ENCODE measurements at places on chromosomes 6 and 20.

DNA sequence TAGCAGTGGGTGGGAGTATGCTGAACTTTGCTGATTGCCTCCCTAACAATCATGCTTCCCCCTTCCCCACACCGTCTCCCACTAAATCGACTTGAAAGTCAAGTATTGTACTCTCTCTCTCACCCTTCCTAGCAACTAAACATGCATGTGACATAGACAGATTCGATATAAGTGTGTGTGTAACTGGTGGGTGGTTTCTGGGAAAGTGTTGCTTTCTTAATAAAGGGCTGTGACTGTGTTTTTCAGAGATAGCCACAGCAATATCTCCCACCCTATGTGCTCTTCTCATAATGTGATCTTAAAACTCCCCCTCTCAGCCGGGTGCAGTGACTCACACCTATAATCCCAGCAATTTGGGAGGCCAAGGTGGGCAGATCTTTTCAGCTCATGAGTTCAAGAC is 49.3 kb upstream of the E2F3 start:
- DNase-seq: no peak

DNA sequence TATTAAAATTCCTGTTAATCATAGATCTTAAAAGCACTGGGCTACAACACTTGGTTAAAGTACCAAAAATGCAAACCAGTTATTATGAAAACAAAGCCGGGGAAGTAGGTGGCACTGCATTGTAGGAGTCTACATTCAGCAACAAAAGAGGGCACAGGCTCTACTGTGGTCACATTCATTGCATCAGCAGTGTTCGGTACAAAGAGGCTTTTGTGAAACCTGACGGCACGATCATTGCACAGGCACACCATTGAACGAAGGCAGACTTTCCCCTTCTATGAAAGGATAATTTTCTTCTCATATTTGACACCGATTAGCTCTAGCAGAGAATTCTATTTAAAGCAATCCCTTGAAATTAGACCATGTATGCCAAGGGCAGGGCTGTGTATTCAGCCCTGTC is 44.6 kb upstream of the AGPAT4 start:
- peak; percentile 47 for DNase-seq

- no peak for DNase-seq
Observed at GRCh38 chr6:40705354-40705753, 118.2 kb upstream of the LRFN2 start.

DNA sequence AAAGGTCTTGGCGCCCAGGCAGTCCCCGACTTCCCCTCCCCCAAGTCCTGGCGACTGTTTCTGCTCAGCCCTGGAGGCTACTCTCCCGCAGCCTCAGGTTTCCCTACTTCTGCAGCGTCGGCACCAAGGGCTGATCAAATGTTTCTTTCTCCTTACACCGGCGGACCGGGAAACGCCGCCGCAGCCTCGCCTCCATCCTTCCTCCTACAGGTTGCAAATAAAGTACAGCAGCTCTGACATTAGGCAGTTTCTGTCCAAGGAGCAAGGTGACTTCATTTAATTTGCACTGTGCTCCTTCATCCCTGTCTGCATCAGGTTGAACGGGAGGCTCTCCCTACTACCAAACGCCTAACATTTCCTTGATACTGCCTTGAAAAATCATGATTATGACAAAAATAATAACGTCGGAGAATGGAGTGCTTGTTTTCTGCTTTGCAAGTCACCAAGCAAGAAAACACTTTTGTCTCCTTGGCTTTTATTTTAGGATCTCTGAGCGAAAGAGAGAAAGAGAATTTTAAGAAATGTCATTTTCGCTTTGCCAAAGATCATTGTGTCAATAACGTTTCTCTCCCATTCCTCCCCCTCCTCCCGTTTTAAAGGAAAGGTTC is 1.0 kb downstream of the CLIC5 start:
- DNase-seq: no peak

- DNase-seq: peak; percentile 19
Observed at GRCh38 chr20:52313341-52313963, 121.9 kb upstream of the ZFP64 start.

DNA sequence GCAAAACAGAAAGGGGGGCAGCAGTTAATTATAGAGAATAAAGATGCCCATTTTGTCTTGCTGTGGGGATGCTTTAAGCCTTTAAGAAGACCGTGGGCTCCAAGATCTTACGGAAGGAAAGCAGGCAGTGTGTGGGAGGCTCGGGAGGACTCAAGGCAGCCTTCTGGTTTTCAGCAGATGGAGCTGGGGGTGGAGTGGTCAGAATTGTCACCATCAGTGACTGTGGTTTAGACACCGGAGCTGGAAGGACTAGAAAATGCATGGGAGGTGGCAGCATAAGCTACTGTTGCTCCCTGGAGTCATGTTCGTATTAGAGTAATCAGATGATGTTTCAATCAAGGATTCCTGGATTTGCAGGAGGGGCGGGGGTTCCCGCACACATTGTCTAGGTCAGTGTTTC is 3.7 kb downstream of the PHACTR1 start:
- DNase-seq: no peak

- no peak for DNase-seq
Observed at GRCh38 chr6:159754959-159755914, 6.6 kb upstream of the ACAT2 start.

- no peak for DNase-seq
Observed at GRCh38 chr20:4304601-4305000, 289.2 kb upstream of the RNF24 start.

DNA sequence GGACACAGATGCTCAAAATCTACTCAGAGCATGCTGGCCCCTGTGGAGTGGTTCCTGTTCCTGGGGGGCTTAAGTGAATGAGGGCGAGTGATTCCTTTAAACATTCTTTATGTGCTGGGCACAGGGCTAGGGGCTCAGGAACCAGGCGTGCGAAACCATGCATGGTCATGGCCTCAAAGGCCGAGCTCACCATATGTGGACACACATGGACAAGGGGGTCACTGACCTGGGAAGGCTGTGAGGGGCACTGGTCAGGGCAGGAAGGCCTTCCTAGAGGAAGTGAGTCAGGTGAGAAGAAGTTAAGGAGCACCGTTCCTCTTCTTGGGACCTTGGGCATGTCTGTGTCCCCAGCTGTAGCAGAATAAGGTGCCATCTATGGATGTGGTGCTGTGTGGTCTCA is 74.6 kb upstream of the BHLHE23 start:
- no peak for DNase-seq

- no peak for DNase-seq
Observed at GRCh38 chr6:87543696-87544473, 45.9 kb downstream of the RARS2 start.

- no peak for DNase-seq
Observed at GRCh38 chr20:24382743-24383142, 86.7 kb upstream of the SYNDIG1 start.

DNA sequence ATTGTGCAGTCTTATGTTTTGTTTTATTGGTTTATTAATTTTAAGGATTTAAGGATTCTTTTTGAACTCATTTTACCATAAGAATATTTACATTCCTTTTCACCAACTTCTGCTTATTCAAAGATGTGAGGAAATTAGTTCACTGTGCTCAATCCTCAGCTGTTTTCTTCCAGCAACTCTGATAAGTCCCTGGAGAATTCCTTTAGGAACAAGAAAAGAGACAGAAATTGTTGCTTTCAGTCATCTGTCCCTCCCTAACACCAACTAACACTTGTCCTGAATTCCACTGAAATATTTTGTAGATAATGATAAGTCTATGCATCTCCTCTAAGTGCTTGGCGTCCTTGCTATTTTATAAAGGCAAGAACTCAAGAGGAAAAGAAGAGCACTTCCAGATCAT is 334.8 kb upstream of the MARCKS start:
- no peak for DNase-seq

DNA sequence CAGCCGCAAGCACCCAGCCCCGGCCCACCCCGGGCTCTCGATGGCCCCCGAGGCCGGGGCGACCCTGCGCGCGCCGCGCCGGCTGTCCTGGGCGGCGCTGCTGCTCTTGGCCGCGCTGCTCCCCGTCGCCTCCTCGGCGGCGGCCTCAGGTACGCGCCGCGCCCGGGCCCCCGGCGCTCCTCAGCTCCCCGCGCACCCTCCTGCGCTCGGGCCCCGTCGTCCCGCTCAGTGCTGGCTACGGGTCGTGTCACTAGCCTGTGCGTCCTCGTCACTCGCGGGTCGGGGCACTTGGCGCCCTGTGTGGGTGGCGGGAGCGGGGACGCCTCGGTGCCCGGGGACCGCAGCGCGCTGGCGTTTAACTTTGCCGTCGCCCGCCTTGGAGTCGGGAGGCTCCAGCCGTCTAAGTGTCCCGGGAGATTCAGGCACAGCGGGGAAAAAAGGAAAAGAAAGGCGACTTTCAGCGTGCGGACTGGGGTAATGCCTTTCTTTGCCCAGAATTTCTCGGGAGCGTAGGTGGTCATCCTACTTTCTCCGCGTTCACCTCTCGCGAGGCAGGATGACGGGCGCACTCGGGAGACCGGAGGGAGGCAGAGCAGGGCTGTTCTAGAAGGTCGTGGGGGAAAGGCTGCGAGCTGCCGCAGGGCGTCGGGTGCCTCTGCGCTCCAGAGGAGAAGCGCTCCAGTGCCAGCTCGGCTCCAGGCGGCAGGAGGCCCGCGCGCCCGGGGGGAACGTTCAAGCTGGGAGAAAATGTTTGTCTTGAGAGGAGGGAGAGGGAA is 545 bp downstream of the FNDC1 start:
- DNase-seq: no peak

DNA sequence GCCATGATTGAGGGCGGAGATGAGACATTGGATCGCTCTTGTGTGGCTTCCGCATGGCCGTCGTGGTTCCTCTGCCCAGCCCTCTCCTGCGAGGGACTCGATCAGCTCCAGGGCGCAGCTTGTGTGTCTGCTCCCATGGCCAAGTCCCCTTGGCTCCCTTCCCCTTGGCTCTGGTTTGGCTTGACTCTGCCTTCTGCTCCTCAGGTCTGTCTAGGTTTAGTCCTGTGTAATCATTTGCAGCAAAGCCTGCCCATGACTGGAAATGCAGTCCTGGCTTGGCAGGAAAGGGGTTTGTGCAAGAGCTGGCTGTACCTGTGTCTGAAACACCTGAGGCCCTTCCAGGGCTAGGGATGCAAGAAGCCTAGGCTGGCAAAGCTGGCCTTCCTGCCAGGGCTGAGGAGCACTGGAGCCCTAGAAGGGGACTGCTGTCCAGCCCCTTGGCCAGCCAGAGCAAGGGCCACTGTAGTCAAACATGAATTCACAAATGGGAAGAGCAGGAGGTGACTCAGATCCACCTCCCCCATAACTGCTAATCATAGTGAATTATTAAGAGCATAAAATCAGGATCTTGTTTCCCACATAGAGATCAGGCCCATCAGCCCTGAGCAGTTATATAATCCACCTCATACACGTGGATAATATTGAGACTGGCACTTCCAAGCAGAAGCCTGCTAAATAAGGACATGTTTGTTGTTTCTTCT is 196.8 kb downstream of the FARS2 start:
- DNase-seq: peak; percentile 91
